IMR-90 (cell line): ENCODE measurements at places on chromosomes 2 and 18.

GRCh38 chr2:56680971-56681631 is 497.3 kb downstream of the CCDC85A start:
- DNase-seq, result peak; percentile 11

GRCh38 chr2:125591954-125592353 is 1064.0 kb upstream of the GYPC start:
- DNase-seq, result no peak

DNA sequence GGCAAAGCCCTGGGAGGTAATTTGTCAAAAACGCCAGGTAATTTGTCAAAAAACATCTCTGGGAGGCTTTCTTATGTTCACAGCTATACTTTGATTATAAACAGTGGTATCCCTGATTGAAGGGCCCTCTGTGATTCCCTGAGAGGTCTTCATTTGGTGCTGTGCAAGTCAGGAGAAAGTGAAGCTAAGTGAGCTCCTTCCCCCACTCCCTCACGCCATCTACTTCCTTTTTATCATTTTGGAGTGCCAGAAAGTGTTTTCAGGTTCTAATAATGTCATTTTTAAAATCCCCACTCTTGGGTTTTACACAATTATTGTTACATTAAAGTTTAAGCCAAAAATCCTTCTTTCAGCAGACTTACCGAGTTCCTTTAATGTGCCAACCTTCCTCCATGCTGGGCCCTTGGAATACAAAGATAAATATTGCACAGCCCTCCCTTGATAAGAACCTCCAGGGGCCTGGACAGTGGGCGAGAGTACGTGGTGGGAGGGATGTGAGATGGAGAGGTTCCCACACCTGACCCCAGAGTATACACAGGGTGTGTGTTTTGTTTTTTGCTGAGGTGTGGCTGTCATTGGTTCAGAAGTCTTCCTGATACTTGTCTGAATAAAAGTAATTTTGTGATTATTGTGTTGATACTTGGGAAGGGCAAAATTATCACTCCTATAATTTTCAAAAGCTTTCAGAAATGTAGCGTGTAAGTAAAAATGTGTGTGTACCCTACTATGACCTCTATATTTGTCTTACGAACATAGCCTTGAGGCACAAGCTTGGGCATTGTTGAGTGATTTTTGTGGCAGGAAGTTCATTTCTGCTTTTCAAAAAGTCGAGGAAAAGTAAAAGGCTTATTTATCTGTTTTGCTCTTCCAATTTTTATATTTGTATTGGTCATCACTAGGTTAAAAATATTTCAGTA is 8.2 kb downstream of the MAPRE2 start:
- no peak for DNase-seq

DNA sequence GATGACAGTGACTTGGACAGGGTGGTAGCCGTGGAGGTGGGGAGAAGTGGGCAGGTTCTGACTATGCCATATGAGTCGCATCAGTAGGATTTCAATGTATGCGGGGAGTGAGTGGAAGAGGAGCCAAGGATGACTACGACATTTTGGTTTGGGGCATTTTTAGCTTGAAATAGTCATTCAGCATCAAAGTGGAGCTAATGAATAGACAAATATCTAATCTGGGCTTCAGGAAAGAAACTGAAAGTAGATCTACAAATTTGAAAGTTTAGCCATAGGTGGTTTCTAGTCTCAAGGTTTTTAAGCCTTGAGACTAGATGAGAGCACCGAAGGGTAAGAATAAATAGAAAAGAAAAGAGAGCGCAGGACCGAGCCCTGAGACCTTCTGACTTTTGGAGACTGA is 58.3 kb downstream of the FEZ2 start:
- DNase-seq, result peak; percentile 78

GRCh38 chr18:57784034-57784800 is 18.9 kb downstream of the ATP8B1 start:
- DNase-seq, result peak; percentile 87

DNA sequence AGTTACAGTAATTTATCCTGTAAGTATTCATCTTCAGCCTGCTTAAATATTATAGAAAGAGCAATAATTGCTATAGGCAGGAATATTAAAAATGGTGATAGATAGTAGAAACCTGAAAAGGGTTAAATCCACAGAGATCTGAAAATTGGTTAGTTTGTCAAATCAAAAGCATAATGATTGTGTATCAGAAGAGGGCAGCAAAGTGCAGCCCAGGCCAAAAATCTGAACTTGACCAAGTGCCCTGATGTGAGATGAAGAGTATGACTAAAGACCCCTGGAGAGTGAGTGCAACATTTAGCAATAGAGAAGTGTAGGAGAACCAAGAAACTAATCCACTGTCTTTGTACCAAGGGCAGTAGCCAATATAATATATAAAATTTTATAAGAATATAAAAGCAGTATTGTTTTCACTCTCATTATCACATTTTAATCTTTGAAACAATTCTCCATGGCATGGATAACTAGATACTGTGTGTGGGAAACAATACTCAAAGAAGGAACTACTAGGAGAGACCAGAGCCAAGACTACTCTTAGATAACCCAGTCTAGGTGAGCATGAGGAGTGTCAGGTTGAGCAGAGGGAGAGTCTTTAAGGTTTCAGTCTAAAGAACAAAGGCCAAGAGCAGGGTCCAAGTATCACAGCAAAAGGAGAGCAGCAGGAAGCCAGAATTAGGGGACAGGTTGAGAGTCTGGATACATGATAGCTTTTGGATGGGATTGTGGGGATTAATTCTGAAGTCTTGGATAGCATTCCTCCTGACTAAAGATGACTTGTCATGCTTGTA is 148.7 kb downstream of the CALCRL start:
- DNase-seq, result no peak

GRCh38 chr2:166173263-166173662 is 45.4 kb upstream of the SCN1A start:
- no peak for DNase-seq

- DNase-seq, result peak; percentile 95
Observed at GRCh38 chr2:9380702-9381628, 42.4 kb downstream of the ITGB1BP1 start.

DNA sequence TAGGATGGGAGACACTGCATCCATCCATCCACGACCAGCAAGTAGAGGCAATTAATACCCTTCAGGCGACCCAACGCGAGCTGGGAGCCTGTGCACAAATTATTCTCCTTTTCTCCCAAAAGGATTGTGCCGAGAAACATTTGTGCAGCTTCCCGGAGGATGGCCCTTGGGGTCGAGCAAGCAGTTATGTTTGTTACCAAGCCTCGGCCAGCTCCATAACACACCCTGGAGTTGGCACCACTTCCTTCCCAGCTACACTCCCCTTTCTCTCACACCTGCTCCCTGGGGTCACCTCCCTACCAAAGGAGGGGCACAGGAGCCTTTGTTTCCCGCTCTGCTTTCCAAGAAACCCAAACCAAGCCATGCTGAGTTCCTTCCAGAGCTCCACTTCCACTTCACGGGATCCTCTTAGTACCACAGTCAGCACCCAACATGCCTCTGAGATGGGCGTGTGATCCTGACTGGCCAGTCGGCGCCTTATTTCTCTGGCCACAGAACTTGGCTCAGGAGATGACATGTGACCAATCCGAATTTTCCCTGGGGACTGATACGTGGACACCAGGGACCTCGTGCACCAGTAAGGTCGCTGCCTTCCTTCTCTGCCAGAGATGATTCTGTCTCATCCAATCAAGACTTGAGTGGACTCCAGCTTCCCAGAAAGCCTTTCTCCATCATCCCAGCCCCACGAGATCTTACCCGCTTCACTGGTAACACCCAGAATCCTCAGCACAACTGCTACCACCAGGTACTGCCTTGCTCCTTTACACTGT is 28.5 kb downstream of the GPR55 start:
- no peak for DNase-seq

DNA sequence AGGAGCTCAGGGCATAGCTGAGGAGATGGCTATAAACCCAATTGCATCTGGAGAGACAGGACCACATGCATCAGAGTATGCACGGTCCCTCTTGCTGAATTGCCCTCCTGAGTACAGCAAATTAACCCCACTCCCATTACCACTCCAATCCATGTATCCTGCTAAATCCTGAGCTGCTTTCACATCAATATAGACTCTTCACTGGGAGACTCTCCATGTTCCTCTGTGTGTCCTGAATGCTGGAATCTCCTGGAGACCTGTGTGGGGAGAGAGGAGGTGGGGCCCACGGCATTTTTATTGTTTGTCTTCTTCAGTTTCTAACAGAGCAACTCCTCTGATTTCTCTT is 41.6 kb downstream of the THNSL2 start:
- DNase-seq, result no peak

- DNase-seq, result no peak
Observed at GRCh38 chr2:36597003-36597531, 901 bp downstream of the FEZ2 start.

DNA sequence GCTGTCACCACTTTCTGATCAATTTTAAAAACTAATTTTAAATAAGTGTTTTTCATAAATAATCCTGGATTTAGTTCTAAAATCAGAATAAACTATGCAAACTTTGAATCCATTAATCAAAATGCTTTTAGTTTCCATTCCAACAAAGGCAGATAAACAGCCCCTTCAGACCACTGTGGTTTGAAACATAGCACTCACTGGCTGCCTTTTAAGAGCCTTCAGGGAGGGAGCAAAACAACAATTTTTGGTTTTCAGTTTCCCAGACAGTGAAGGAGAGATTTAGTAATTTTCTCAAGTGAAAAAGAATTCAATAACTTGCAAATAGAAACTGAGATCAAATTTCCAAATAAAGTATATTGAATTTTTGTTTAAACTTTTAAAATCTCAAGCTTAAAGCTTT is 46.1 kb downstream of the CDK15 start:
- no peak for DNase-seq

DNA sequence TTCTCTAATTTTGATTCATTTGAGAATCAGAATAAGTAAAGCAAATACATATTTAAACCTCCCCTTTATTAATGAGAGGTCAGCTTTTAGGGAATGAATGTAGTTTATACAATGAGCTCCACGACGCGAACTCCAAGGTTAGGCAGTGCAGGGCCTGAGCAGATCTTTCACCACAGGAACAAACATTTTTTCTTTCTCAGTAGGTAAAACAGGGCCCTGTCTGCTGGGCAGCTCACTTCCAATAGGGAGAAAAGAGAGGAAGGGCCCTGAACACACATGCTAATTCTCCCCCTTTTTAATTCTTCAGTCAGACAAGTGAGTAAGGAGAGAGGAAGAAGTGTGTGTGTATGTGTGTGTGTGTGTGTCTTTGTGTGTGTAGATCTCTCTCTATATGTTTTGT is 682.4 kb upstream of the TMEFF2 start:
- DNase-seq, result no peak

- no peak for DNase-seq
Observed at GRCh38 chr2:134216152-134216829, 37.6 kb upstream of the MGAT5 start.

DNA sequence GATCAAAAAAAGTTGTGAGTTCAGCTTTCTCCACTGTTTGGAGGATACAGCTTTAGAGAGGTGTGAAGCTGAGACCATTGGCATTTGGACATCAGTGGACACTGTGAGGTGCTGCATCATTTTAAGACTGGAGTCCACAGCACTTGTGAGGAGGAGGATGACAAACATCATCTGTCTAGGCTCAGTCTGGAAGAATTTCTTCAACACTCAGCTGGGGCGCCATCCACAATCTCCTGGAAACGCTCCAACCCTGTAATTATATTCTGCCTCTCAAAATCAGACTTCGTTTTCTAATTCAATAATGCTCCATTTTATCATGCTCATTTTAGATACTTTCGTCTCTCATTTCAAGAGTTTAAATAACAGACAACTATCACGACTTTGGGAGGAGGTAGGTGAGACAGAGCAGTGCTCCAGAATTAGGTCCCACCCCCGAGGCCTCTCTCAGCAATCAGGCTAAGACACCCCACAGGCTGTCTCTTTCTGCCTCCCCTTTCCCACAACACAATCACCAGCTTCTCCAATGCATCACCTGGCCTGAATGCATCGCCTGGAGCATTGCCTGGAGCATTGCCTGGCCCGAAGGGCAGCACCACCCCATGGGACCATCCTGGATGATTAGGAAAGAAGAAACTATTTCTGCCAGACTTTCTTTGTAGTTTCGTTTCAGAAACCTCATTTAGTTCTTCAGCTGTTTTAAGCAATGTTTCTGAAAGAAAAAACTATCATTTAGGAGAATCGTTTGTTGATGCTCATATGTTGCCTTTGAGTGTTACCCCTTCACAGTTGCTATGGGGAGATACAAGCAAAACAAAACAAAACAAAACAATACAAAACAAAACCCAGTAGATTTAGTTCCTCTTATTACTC is 37.0 kb upstream of the DPP10 start:
- DNase-seq, result no peak

GRCh38 chr2:62300925-62301324 is 105.0 kb downstream of the B3GNT2 start:
- DNase-seq, result peak; percentile 6
